Colonic mucosa (tissue), 4 donors: ENCODE measurements at places on chromosomes 7 and 10.

GRCh38 chr10:9362721-9363120, 1308.2 kb downstream of the GATA3 start:
- DNase-seq = no peak

- DNase-seq = no peak
Measured at GRCh38 chr7:15571301-15571878, 9.6 kb upstream of the AGMO start.

DNA sequence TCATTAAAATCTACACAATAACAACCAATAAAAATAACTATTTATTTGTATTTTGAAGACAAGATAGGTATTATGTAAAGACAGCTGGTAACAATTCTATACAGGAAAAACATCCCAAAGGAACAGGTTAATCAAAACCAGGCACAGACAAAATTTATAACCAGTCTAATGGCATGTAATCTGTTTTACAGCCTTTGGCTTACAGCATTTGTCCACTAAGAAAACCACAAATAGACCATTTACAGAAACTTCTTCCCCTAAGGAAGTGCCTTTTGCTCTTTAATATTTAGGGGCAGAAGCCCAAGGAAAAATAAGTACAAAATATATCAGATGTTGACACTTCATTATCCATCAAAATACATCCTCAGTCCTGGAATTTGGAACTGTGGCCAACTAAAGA, 65.0 kb downstream of the SVIL start:
- DNase-seq = no peak

- DNase-seq = no peak
Measured at GRCh38 chr7:68279827-68280400, 1283.3 kb downstream of the TYW1 start.

DNA sequence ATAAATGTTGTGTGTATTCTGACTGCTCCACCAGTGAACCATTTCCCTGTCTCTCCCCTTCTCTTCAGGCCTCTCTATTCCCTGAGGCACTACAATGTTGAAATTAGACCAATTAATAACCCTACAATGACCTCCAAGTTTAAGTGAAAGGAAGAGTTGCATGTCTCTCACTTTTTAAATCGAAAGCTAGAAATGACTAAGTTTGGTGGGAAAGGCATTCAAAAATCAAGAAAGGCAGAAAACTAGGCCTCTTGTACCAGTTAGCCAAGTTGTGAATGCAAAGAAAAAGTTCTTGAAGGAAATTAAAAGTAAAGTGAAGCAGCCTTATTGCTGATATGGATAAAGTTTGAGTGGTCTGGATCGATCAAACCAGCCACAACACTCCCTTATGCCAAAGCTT, 198.3 kb upstream of the YAE1 start:
- no peak for DNase-seq

DNA sequence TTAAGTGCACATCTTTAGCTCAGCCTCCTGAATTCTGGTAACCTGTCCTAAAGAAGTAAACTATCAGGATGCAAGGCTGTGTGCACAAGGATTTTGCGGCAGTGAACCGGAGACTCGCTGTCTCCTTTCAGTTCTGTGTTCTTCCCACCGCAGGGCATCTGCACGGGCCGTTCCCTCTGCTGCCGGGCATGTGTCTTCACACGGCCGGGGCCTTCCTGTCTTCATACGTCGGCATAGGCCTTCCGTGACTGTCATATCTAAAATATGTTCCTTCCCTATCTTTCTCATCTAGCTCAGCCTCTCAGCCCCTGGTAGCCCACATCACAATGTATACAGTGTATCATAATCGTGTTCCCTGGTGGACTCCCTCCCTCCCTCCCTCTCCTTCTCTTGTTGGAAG, 16.4 kb downstream of the PALD1 start:
- no peak for DNase-seq

- no peak for DNase-seq
Measured at GRCh38 chr7:93194386-93194785, 31.9 kb downstream of the HEPACAM2 start.

GRCh38 chr10:47435081-47435480, 48.8 kb downstream of the ANXA8 start:
- no peak for DNase-seq

- no peak for DNase-seq
Measured at GRCh38 chr7:77866786-77867536, 68.4 kb downstream of the PHTF2 start.

DNA sequence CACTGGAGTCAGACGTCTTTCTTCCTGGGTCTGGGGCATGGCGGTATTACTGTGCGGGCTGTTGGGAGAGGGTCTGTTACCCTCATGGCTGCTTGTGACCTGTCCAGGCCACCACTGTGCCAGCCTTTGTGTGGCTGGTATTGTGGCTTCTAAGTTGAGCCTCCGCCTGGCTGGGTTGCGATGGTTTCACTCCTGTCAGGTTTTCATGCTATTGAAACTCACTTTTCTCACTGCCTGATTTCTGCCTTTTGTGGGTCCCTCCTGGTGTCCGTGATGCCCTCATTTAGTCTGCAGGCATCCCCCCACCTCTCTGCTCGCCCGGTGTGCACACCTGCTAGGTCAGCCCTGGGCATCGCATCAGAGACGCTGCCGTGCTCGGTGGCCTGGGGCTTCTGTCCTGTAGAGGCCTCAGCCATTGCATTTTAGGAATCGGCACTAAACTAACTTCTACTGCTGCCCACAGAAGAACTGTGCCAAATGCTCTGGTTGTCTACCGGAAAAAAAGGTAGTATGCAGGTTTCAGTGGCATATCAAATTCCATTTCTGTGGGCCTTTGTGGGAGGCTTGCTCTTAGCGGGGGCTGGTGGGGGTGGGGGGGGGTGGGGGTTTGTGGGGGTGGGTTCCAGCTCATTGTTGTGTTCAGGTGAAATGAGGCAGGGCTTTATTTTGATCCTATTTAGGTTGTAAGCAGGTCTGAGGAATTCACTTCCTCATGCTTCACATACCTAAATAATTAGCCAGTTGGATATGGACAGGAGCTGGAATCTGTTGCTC, 64.3 kb downstream of the MGMT start:
- DNase-seq = no peak

- no peak for DNase-seq
Measured at GRCh38 chr7:7550663-7551062, 15.0 kb upstream of the COL28A1 start.

DNA sequence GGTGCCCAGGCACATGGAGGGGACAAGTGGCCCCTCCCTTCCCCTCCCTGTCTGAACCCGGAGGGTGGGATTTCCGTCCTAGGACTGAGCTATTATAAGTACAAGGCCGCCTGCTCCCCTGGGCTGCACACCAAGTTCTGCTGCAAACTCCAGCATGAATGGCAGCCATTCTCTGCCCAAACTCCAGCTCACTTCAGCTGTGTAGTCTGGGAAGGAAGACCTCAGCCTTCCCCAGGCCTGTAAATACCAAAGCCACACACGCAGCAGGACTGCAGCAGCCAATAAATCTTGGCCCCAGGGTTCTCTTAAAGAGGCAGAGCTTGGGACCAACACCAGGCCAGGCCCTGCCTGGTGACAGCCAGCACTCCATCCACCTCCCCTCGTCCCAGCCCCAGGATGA, 291.3 kb upstream of the ZMIZ1 start:
- DNase-seq = no peak

DNA sequence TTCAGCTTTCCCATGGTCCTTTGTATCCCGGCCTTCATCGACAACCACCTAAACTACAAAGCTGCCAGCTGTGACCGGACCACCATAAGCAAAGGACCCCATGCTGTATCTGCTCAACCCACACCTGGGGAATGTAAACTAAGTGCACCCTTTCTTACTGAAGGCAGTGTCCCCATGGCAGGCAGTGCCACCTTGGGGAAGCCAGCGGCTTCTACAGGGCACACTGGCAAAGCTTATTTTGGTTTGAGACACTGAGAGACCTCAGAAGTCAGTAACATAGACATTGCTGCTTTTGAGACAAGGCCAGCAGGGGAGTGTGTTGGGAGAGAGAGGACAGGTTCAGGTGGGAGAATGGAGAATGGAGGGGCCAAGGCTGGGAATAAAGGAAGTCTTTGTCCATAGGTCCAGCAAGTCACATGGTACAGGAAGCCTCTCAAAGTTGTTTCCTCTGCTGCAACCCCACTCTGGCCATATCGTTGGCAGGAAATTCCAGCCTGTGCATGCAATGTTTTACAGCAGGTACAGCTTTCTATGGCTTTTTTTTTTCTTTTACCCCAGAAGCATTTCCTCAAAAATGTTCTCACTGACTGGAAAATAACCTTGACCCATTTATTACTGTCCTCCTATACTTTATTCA, 85.9 kb upstream of the NPVF start:
- peak; percentile 49 for DNase-seq

GRCh38 chr10:82826132-82826531, 951.1 kb downstream of the NRG3 start:
- DNase-seq = no peak

DNA sequence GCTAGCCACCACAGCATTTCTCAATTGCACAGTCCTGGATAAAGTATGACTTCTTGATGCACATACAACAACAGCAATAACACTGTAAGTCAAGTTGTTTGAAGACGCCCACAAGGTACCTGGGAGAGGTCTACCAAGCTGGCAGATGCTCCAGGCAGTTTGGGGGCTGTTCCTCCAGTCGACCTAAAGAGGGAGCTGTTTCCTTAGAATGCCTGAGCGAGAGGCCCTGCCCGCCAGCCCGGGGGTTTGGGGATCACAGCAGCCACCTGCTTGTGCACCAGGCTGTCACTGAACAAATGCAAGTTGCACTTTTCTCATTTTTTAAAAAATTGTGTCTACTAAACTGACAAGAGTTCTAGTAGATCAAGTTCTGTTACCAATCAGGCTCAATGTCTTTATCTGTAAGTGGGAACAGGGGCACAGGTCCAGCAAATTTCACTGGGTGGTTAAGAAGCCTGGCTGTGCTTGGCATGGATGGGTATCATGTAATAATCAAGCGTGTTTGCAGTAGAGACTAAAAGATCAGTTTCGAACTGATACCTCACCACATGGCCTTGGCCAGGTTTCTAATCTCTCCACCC, 193.8 kb upstream of the ADO start:
- peak; percentile 41 for DNase-seq

- no peak for DNase-seq
Measured at GRCh38 chr7:20542594-20542993, 72.9 kb upstream of the ABCB5 start.

DNA sequence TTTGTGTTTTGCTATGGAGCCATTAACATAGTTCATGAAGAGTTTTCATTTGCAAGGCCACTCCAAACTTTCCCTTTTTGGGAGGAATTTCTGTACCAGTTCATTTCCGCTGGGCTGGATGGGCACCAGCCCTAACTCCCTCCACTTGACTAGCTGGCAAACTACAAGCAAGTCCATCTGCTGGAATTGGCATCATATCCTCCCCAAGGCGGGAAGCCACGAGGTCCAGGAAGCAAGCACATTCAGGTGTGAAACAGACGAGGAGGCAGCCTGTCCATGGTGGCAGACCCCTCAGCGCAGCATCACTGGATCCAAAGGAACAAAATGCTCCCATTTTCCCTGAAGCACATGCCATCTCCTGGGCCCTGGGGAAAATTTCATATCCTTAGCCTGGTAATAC, 125.8 kb downstream of the ABLIM1 start:
- DNase-seq = no peak

DNA sequence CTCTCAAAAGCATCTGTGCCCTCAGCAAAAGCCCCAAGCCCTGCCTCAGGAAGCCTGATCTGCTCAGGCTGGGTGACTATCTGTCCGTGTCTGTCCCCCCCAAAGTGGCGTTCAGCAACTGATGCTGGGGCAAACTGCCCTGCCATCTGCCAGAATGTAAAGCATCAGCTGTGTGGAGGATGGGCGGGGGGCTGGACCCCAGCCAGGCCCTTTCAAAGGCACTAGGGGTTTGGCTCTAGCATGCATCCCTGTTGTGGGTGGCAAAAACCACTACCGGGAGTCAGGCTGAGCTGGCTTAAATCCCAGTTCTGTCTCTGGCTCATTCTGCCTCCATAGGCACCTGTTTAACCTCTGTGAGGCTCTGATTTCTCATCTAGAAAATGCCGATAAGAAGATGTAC, 35.5 kb downstream of the GPRIN2 start:
- DNase-seq = peak; percentile 20

- DNase-seq = no peak
Measured at GRCh38 chr10:127142856-127143255, 53.5 kb downstream of the INSYN2A start.
